Activated T-cell treated with anti-CD3 and anti-CD28 coated beads, Interleukin-2, amount 50 U/mL, for 72 hours (primary cell): ENCODE measurements at places on chromosomes 5 and 9.

DNA sequence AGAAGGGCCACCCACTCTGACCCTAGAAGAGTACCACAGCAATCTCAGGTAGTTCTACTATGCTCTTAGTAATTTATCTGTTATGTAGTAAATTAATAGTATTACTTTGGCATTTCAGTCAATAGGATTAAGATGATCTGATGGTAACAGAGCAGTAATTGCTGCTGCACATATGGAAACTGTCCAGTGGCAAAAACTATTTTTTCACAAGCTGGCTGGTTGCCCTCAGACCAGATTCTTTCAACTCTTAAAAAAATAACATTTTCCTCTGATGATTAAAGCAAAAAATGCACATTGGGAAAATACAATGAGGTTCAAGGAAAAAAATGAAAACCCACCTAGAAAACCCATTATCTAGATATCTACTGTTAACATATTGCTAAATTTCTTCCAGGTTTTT lies 19.7 kb downstream of the GLRA1 start:
- no peak for DNase-seq

DNA sequence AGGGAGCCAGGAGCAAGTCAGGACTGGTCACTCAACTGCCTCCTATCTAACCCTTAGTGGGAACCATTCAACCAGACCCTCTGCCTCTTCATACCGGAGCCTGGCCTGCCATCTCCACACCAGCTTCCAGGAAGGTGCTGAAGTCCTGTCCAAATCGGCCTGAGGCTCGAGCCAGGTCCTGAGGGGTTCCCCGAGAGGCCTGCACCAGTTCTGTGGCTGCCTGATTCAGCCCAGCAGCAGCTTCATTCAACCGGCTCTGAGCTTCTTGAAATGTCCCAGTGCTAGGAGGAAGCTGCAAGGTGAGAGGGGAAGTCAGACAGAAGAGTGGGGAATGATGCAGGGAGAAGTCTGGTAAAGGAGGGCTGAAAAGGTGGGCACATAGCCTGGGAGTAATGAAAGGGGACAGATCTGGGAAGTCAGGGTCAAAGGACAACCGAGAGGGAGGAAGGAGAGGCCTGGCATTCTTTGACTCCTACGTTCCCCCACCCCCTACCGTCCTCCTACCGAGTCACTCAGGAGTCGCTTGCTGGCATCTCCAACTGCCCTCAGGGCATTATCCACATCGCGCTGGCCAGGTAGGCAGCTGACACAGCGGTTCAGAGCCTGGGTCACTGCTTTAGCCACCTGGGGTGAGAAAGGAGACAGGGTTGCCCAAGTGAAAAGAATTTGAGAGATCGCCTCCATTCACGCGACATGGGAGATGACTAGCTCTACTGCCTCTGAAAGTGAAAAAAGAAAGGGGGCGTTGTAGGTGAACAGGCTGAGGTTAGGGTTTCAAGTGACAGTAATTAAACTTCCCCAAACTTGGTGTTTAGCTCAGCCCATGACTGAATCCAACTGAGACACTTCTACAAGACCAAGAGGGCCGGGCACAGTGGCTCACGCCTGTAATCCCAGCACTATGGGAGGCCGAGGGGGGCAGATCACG lies 20.2 kb downstream of the TLN1 start:
- DNase-seq = no peak

DNA sequence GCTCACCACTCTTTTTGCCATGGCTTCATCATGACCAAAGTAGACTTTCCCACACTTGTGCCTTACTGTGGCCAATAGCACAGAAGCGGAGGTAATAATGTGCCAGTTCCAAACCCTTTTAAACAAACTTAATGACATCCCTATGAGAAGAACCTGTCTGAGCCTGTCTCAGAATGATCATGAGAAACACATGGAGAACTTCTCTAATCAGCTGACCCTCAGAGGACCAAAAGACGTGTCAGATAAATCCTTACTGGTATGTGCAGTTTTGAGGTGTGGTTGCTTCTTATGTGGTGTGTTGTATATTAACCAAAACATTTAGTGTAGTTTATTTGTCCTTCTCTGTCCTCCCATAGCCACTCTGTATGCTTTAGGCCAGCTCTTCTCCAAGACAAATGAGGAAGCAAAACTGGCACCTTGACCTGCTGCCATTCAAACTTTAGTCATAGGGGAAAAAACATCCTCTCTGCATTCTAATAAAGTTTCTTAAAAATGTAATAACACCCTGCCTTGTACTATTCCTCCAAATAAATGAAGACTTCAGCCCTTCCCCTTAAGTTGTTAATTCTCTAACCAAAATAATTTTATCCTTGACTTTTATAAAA lies 168.9 kb downstream of the MUSK start:
- DNase-seq = no peak

DNA sequence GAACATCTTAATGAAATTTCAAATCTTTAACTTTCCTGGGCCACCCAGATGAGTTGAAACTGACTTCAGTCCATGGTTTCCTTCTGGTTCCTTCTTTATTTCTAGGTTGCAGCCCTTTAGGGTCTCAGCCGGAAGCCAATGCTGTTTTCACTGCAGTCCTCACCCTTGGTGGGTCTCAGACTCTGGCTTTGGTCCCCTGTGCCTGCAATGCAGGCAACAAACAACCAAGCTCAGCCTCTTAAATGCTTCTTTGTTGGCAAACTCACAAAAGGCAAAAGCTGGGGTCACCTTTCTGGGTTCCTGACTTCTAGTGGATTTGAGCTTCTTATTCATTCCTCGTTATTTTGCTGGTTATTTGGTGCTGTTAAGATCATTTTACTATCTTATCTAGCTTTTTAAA lies 19.3 kb upstream of the APC start:
- DNase-seq = no peak

- DNase-seq = peak; percentile 4
Measured at GRCh38 chr5:64612344-64612961, 77.8 kb upstream of the SHISAL2B start.

DNA sequence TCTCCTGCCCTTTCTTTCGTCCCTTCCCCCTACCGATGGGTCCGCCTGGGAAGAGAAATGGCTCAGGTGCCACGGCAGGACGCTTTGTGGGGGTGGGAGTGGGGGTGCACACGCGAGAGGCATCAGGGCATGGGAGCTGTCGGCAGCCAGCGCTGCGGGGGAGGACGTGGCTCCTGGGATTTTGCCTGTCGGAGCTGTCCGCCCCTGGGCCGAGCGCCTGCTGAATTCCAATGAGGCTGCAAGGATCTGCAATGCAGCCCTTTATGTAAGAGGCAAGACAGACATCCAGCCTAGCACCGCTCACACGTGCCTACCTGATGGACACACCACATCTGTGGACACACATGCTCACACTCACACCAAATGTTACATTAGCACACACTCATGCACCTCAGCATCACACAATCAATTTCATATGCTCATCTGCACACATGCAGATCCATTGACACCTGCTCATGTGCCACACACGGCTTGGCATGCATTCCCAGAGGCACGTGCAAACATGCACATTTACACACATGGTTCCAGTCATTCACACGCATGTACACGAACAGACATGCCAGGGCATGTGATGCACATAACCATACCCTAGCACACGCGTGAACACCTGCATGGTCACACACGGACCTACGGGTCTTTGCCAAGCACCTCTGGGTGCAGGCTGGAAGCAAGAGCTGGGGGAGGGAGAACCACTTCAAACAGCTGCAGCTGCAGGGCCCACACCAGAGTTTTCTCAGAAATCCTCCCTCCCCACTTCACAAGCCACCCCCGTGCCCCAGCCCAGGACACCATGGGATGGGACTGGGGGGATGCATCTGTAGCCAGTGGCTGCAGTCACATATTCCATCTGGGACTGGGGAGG lies 1.4 kb downstream of the GRIN1 start:
- DNase-seq = no peak

DNA sequence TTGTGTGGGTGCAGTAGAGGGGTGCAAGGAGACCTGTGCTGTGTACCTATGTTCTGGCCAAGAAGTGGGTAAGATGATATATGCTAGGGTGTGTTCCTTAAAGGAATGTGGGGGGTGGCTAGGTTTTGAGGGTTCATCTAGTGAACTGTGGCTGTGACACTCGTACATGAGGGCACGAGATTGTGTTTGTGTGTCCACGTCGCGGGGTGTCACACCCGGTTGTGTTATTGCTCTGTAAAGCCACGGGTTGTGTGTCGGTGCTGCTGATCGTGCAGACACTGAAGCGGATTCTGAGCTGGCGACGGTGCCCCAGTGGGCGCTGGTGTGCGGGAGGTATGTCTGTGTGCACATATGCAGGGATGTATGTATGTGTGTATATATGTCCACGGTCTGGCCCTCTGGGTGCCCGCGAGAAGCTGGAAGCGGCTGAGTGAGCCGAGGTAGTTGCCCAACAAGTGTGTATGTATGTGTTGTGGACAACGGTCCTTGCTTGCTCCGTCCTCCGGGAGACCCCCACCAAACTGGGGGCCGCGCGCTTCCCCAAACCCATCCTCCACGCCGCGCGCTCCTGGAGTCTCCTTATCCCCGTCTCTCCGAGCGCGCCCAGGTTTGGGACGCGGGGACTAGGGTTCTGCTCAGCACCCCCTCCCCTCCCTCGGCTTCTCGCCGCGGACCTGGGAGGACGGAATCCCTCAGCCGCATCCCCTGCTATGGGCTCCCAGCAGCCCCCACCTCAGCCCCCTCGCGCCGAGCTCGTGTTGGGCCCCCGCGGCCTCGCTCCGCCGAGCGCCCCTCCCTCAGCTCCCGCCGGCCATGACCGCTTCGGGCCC lies 639 bp downstream of the PCDH1 start:
- peak; percentile 28 for DNase-seq

DNA sequence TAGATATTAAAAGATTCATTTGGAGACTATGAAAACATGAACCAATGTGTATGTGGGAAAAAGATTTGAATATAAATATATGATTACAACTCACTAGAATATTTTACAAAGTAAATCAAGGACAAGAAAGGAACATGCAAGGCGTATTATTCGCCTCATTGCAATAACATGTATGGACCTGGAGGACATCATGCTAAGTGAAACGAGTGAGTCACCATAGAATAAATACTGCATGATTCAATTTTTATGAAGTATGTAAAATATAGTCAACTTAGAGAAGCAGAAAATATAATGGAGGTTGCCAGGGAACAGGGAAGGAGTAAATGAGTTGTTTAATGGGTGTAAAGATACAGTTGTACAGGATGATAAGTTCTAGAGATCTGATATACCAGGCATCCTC lies 4.9 kb downstream of the TXNDC8 start:
- no peak for DNase-seq

GRCh38 chr9:113488490-113488889 lies 25.0 kb downstream of the RGS3 start:
- no peak for DNase-seq

DNA sequence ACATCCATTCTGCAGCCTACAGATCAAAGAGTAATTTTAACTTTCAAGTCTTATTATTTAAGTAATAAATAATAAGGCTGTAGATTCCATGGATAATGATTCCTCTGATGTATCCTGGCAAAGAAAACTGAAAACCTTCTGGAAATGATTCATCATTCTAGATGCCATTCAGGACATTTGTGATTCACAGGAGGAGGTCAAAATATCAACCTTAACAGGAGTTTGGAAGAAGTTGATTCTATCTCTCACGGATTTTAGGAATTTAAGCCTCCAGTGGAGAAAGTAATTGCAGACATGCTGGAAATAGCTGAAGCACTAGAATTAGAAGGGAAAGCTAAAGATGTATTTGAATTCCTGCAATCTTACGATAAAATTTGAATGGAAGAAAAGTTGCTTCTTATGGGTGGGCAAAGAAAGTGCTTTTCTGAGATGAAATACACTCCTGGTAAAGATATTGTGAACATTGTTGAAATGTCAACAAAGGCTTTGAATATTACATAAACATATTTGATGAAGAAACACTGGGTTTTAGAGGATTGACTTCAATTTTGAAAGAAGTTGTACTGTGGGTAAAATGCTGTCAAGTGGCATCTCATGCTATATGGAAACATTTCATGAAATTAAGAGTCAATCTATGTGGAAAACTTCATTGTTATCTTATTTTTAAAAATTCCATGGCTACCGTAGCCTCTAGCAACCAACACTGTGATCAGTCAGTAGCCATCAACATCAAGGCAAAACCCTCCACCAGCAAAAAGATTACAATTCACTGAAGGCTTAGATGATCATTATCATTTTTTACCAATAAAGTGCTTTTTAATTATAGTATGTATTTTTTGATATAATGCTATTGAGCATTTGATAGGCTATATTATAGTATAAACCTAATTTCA lies 1141.0 kb downstream of the CDH12 start:
- DNase-seq = no peak
